NCI-H510A treated with DMSO at 0.1 percent for 48 hours (cell line): ENCODE measurements at places on chromosomes 11 and 22.

DNA sequence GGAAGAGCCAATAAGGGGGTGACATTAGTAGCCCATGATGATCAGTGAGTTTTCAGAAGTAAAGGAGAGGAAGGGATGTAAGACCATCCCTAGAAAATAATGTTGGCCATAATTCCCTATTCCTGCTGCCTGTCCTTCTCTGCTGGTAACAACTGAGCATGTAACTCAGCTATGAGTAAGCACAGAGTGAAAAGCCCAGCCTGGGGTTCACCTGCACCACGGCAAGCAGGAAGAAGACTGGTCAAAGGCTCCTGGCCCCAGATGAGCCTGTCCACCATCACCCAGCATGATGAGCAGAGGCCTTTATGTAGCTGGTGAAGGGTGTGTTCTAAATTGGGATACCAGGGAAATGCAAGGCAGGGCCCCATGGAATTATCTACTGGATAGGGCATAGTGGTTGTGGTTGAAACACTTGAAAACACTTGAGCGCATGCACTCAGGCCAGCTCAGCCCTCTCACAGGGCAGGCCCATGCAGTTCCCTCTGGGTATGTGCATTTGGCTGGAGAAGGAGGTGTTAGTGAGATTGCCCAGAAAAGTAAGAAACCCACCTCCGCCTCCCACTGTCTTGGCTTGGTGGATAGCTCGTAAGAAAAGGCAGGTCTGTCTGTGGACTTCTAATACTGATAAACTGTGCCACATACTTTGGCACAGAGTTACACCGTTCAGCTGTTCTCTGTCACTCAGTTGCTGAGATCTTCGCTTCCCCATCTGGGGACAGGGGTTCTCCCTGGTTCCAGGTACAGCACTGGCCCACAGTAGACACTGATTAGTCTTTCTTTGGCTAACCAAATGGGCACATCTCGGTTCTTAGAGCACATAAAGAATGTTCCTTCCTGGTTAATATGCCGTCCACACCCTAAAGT is 86.8 kb downstream of the AMOTL1 start:
- DNase-seq = no peak

GRCh38 chr11:128886406-128887124 is 4.6 kb upstream of the KCNJ5 start:
- DNase-seq = peak; percentile 83

DNA sequence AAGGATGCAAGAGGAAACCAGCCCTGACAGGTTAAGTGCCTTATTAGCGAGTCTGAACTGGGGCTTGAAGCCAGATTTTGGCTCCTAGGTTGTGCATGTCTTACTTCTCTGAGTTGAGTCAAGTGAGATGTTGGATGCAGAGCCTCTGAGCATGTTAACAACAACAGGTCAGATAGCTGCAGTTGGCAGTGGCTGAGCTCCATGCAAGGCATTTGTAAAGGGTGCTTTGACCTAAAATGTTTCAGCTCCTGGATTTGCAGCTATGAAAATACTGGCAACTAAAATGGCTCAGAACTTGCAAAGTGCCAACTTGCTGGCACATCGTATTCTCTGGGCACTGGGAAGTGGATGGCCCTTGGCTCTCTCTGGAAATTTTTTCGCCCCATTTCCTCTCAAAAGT is 16.4 kb upstream of the CSRP3 start:
- no peak for DNase-seq

DNA sequence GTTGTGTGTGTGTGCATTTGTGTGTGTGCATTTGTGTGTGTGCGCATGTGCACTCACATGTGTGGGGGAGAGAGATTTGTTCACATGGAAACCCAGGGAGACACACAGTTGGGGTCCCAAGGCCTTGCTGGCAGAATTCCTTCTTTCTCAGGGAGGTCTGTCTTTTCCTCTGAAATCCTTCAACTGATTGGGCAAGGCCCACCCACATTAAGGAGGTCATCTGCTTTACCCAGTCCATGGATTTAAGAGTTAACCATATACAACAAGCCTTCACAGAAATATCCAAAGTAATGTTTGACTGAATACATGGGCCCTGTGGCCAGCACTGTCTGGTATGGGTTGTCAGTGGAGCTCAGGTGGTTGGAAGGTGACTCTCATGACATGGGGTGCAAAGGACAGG is 641.4 kb downstream of the BRD1 start:
- no peak for DNase-seq

DNA sequence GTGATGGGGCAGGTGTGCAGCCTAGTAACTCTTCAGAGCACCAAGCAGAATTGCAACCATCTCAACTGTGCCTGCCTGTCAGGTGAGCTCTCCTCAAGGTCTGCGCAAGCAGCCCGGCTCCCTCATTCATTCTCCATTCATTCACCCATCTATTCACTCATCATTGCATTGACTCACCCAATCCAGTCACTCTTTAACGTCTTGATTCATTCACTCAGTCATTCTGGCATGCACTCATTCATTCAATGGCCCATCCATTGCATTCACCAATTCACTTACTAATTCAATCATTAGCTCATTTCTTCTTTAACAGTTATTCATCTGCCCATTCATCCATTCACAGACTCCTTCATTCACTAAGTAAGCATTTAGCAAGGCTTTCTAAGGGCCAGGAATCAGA is 111.8 kb downstream of the PDE2A start:
- no peak for DNase-seq

GRCh38 chr11:66688561-66689534 is 11.2 kb upstream of the RBM4B start:
- no peak for DNase-seq

DNA sequence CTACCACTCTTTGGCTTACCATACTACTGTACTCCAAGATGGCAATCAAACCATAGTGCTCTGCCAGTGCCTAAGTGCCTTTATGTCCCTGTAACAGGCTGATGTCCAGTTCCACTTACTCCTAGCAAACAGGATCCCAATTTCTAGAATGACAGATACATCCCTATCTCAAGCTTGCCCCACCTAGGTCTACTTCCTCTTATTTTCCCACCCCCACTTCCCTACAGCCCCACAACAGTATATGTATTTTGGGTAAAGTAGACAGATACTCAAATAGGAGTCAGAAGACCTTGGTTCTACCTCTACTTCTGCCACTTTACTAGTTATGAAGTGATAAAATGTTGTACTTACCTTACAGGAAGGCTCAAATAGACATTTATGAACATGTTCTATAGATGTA is 24.1 kb downstream of the SIK3 start:
- DNase-seq = no peak
